ENCODE measurements at places on chromosomes 1 and 21.
A peak's percentile ranks its signal among the peaks of the same experiment; 100 is the strongest.

DNA sequence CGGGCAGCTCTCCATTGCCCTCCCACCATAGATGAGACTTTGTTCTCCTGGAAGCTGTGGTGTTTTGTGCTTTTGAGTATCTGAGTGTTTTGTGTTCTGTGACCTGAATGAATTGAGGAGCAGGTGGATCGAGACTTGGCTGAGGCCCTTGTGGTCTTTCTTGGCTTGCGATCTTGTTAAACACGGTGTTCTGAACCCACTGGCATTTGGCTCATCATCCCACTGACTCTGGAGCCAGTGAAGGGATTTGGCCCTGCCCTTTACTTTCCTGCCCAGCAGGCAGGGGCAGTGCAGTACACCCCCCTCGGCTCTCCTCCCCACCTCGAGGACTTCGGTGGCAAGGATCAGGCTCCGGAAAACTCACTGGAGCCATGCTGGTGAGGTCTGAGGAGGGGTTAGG is 30.6 kb downstream of the PKNOX1 start:
- no peak for DNase-seq

DNA sequence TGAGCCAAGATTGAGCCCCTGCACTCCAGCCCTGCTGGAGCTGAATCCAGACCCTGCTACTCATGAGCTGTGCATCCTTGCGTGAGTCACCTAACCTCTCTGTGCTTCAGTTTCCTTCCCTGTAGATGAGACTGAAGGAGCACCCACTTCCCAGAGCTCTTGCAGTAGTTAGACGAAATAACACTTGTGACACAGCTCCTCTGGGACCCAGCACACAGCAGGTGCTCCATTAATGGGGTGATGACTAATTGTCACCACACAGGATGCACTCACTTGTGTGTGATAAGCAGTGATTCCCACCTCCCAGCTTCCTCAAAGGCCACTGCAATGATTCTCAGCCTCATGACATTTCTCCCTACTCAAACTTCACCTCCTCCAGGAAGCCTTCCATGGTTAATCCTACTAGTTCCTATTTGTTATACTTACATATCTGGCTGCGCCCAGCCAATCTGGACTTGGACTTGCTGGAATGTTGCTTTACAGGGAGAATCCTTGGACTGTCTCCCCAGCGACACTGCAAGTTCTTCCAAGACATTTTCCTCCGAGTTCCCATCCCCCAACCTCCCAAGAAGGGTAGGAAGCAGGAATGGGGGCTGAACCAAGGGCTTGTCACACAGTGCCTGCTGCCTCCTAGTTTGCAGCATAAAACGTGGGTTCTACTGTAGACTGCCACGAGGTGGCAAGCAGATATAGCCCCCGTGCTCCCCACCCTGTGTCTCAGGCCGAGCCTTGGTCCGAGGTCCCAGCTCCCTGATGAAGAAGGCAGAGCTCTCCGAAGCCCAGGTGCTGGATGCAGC is 17.2 kb downstream of the DRAXIN start:
- no peak for DNase-seq

DNA sequence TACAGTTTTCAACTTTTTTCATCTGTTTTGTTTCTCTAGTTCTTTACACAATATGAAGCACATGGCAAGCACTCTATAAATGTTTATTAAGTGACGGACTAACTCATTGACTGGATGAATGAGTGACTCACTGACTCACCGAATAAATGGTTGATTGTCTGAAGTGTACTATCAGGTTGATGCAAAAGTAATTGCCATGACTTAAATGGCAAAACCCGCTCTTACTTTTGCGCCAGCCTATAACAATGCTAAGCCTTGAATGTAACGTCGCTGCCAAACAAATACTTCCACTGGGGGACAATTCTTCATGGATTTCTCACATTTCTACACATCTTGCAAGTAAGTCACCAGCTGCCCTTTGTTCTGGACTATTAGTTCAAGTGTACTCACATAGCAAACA is 109.0 kb upstream of the KCTD3 start:
- no peak for DNase-seq

GRCh38 chr1:230349020-230349393 is 77.1 kb downstream of the PGBD5 start:
- DNase-seq: peak; percentile 65

DNA sequence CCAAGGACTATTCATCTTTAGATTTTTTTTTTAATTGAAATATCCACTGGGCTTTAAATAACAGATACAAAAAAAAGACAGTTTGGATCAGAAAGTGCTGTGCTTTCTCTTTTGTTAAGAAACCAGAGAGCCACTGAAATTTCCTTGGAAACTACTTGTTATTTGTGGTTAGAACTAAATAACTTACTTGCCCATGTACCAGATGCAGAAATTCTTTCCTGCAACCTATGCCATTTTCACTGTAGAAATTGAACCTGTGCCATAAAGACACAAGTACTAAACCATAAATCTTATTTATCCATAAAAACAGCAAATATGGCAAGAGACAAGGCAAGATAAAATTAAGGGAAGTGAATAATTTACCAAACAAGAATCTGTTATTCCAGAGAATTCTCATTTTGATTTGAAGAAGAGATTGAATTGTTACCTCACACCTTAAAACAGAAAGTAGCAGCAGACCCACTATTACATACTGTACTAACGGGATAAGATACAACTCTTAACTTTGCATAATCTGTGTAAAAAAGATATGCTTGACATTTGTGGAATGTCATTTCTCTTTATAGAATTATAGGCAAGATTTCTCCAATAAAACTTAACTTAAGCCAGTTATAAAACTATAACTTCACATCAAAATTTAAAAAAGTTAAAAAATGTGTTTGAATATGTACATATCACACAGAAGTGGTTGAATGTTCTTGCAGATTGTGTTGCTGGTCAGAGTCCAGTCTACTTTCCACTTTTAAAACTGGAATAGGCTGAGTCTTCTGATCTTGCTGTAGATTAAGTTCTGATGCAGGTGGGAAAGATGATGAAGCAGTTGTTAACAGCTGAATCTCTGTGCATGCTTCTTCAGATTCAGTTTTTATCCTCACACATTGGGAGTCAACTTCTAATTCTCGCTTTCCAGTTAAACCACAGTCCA is 6.3 kb upstream of the PHTF1 start:
- no peak for DNase-seq

- DNase-seq: peak; percentile 55
Measured at GRCh38 chr1:205711105-205712048, 31.1 kb upstream of the SLC45A3 start.

GRCh38 chr1:29532751-29533150 is 296.4 kb downstream of the PTPRU start:
- DNase-seq: no peak

GRCh38 chr1:27876341-27877114 is 4.2 kb downstream of the THEMIS2 start:
- DNase-seq: no peak
